ENCODE measurements at places on chromosomes 7 and 10. TPM values are rescaled to one million over a fixed set of nuclear protein-coding genes. Genes with fewer than 3 reads are reported as not detected.

CALD1 gene
- total RNA-seq, result 510 TPM

CCL24 gene
- total RNA-seq, result not detected

SERPINE1 gene
- total RNA-seq, result 1,526 TPM

GDF2 gene
- not detected for total RNA-seq

CYP2E1 gene
- total RNA-seq, result 0.59 TPM

SLC39A12 gene
- not detected for total RNA-seq

GPR22 gene
- total RNA-seq, result not detected

TSPAN33 gene
- total RNA-seq, result 0.12 TPM

GAD2 gene
- total RNA-seq, result not detected

ACBD7 gene
- total RNA-seq, result 1.1 TPM

HYAL4 gene
- total RNA-seq, result not detected

TMEM196 gene
- not detected for total RNA-seq

TBL2 gene
- total RNA-seq, result 83.4 TPM

SOSTDC1 gene
- total RNA-seq, result not detected

CTAGE15 gene
- total RNA-seq, result not detected

RPEL1 gene
- 0.12 TPM for total RNA-seq

PAX4 gene
- not detected for total RNA-seq
